Activated CD8-positive, alpha-beta memory T cell treated with anti-CD3 and anti-CD28 coated beads for 1 hour (primary cell): ENCODE measurements at places on chromosomes 1 and 21.

GRCh38 chr1:150807249-150808023, 624 bp downstream of the CTSK start:
- DNase-seq = no peak

DNA sequence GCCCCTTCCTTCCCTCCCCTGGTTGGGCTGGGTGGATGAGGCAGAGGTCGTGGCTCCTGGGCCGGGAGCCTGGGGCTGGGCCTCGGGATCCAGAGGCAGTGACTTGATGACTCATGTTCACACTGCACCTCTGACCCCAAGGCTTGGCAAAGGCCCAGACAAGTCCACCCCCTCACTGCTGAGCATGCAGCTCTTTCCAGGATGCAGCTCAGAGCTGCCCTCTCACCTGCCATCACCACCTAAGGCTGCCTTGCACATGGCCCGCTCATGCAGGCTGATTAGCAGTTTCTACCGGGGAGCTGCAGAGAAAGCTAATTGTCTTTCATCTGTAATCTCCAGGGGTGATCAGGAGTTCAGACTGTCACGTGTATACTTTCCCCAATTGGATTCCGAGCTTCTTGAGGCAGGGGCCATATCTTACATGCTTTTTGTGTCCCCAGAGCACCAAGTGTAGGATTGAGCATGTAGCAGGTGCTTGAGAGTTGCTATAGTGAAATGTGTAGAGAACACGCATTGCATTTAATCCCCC, 62.1 kb downstream of the LRRN2 start:
- DNase-seq = no peak

DNA sequence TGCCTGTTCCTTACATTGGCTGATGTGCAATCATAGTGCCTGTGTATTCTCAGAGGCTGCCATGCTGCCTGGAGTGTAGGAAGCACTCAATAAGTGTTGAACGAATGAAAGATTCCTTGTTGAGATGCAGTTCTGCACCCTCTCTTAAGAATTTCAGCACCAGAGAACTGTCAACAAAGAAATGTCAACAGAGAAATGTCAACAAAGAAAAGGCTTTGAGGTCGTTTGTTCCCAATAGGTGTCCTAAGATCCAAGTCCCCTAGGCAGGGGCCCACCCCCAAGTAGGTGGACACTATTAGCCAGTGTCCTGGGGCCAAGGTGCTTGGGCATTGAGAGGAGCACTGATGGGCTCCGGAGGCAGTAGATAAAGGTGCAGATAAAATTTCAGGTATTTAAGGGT, 12.6 kb downstream of the KCND3 start:
- no peak for DNase-seq

DNA sequence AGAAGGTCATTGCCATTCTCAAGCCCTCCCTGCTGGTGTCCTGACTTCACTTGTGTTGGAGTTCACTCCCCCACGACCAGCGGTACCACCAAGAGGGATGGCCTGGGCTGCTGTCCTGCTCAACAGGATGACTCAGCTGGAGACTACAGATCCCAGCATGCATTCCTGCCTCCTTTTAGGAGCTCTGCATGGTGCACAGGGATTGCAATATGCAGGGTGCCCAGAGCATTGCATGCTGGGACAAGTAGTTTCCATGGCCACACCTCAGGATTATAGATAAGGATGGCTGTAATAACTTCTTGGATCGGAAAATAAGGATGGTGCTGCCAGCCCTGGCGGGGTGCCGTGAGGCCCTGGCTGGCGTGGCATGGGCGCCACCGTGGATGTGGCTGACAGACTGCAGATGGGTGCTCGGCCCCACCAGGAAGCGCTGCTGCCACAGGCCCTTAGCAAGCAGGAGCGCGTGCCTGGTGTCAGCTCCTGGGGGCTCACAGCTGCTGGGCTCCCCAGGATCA, 150.0 kb downstream of the CASZ1 start:
- no peak for DNase-seq

DNA sequence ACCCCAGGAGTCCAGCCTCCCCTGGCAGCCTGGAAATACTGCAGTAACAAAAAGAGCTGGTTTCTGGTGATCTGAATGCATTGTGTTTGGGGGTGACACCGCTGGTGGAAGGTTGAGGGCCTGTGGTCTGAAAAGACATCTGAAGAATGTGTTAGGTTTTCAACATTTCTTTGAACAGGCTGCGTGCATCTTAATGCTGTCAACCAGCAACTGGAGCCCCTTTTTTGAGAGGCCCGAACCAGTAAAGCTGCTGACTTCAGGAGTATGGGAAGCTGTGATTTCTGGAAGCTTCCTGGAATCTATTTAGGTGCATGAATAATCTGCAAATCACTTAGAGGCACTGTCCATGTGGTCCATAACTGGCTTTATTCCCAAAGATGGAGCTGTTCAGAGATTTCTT, 17.0 kb downstream of the ATP5PO start:
- DNase-seq = no peak

GRCh38 chr1:202756391-202756790, 46.1 kb upstream of the SYT2 start:
- no peak for DNase-seq

GRCh38 chr1:85596947-85597346, 16.4 kb downstream of the CCN1 start:
- no peak for DNase-seq

DNA sequence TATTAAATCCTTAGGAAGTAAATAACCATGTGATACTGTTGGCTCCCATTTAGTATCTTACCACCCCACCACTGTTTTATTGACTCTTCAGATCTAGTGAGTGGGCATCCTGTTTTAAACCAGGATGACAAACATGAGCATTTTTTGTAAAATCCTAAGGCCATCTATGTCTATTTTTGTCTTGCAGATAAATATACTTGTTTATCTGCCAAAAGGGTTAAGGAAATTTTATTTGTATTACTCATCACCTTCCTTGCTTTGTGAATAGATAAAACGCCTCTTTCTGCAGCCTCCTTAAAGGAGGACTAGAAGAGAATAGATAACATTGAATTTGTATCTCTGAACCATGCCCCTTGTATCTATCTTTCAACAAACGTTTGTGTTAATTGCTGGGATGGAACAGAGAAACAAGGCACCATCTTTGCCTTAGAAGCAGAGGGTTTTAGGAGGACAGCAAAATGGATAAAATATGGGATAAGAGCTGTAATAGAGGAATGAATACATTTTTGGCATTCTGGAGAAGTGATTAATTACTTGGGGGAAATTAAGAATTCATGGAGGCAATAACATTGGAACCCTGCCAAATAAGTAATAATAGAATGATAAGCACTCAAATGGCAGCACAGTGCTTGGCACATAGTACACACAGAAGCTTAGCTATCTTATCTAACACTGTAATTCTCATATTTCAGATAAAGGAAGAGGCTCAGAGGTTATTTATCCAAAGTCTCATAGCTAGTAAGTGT, 14.7 kb downstream of the YTHDF2 start:
- DNase-seq = no peak

DNA sequence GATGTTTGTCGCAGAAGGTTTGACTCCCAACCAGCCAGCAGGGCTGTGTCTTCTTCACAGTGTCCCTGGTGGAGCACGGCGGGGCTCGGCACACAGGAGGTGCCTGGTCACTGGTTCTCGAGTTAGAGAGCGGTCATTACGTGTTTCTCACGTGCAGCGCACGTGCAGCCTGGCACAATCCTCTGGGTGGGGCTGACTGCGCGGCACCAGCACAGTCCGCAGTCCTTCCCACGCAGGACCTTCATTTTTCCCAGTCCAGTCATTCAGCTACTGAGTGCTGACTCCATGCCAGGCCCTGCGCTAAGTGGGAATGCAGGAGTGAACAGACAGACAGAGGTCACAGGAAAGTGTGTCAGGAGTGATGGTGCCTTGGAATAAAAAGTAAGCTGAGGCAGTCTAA, 46.2 kb upstream of the GPR153 start:
- DNase-seq = no peak

GRCh38 chr1:209761011-209761635, 5.3 kb downstream of the TRAF3IP3 start:
- DNase-seq = no peak

DNA sequence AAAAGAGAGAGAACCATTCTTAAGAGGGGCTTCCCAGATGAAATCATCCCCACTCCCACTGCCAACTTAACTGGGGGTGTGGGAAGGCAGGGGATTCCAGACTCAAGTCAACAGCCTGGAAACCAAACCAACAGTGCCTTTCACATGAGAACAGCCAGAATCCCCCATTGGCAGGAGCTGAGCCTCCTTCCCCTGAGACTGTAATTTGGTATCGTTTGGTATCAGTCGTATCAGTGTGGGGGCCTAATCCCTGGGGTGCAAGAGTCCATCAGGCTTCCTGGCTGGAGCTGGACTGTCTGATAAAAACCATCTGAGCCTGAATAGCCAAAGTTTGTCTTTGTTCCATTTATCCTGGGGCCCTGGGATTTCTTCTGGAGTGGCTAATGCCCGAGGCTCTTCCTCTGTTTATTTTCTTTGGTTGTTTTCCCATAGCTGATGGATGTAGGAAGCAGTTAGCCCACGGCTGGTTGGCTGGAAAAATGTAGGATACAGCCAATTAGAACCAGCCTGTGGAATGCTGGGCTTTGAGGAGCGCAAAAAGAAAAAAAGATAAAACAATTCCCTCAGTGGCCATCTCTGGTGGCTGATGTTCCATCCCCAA, 84.6 kb downstream of the LAMC2 start:
- no peak for DNase-seq

DNA sequence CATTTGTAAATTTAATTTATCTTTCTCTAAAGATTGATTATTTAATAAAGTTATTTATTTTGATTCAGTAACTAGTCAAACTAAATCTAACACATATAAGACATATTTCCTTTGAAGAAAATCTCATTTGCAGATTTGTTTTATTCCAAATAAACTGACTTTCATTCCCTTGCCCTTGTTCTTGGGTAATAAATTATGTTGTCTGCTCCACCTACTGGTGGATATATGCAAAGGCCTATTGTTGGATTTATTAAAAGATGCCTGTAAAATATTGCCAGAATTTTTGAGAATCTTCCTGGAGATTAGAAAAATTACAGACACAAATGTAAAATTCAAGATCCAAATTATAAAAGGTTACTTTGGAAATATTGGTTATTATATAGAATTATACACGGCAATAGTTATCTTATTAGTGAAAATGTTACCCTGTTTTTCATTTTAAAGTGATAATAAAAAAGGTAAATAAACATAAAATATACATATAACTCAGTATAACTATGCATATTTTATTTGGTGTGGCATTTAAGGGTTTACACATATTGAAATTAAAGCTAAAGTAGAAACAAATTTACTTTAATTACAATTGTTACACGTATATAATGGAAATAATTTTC, 116.1 kb downstream of the SPATA17 start:
- DNase-seq = no peak

- no peak for DNase-seq
Observed at GRCh38 chr1:202250982-202251381, 57.4 kb downstream of the LGR6 start.

DNA sequence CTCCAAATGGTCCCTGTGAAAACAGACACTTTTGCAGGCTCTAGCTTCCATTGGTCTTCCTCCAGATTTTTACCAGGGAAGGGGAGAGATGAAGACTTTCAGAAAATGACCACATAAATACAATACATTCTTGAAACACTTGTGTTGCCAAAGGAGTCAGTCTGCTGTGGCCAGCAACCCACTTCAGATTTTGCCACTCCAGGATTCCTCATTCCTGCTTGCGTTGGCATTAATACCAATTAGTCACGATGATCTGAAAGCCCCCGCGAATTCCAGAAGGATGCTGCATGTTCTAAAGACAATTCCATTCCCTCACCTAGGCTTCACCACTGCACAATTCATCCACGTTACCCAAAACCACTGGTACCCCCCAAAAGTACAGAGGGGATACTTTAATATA, 7.9 kb upstream of the BACE2 start:
- DNase-seq = no peak

DNA sequence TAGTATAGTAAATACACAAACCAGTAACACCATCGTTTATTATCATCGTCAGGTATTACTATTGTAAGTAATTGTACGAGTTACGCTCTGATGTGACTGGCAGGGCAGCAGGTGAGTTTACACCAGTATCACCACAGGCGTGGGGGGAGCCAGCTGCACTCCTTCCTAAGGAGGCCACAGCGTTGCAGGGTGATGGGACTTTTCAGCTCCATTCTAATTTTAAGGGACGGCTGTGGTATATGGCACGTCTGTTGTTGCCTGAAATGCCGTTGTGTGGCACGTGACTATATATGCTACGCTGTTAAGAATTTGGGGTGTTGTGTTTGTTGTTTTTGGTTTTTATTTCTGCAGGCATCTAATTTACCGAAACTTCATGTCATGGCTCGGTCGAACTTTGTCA, 164.8 kb upstream of the COL6A1 start:
- DNase-seq = no peak

DNA sequence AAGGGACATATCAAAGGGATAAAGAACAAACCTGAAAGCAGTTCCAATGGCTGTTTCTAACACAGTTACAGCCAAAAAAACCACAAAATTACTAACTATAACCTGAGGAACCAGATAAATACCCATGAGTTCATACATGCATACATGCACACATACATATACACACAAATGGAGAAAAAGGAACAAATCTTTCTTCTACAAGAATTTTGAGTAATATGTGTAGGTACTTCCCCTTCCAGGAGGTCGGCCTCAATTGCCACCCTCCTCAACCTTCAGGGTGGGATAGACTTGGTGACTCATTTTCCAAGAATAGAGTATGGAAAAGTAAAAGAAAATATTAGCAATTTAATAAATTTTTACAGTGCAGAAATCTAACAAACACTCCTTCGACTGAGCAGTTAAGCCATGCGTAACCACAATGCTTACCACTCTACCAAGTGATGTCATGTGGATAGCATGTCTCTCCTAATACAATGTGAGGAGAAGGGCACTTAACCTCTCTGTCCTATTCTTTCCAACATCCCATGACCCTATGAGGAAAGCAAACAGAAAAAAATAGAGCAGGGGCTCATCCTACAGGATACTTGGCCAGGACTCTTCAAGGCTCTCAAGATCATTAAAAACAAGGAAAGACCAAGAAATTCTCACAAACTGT, 243.0 kb upstream of the RUNX1 start:
- DNase-seq = no peak

DNA sequence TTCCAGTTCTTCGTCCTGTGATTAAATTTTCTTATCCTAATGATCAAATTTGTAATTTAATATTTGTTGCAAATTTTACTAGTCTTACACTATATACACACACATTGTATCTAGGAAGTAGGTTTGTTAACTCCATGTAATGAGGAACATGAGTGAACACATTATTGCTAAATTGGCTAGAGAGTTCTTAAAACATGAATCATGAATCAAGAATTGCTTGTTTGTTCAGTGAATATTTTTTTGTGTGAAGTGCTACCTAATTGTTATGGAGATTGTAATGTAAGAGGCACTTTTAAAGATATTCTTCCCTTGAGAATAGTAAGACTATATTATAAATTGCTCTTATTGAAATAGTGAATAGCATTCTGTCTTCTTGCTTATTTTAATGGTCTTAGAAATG, 4.6 kb downstream of the GPSM2 start:
- DNase-seq = no peak

GRCh38 chr1:219367496-219367895, 193.8 kb downstream of the LYPLAL1 start:
- no peak for DNase-seq
